Activated T-cell treated with anti-CD3 and anti-CD28 coated beads, Interleukin-2, amount 50 U/mL, for 72 hours (primary cell): ENCODE measurements at places on chromosomes 7 and 10. TPM values are rescaled to one million over a fixed set of nuclear protein-coding genes. Genes with fewer than 3 reads are reported as not detected.

- no peaks in the 10 kb centered on the region for H3K27me3 ChIP-seq
- H3K36me3 ChIP-seq = no peaks in the 10 kb centered on the region
- DNase-seq = no peak
- peaks cover 30% of the 10 kb centered on the region for H3K4me1 ChIP-seq
These were observed 89.3 kb downstream of the CCNY start for GRCh38 chr10:35425595-35425994.

DNA sequence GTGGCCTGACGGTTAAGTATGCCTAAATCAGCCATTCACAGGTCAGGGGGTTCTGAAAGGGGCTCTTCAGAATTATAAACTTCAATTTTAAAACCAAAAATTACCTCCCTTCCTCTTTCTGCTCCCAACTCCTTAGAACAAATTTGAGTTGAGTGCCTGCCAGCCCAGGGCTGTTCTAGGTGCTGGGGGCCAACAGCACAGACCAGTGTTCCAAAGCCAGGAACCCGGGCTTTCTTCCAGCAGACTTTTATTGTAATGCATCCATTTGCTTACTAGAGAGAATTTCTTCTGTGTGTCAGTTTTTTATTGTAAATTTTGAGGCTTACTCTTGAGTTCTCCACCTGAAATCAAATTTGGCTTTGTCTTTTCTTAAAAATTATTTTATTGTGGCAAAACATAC lies 238.5 kb downstream of the CACNB2 start:
- DNase-seq = no peak
- no peak overlapping the region for H3K27ac ChIP-seq
- H3K4me1 ChIP-seq = no peaks in the 10 kb centered on the region
- no peak overlapping the region for H3K4me3 ChIP-seq

- H3K4me3 ChIP-seq = no peak overlapping the region
- no peak for DNase-seq
- H3K27me3 ChIP-seq = no peaks in the 10 kb centered on the region
- no peaks in the 10 kb centered on the region for H3K36me3 ChIP-seq
These were observed 446.0 kb upstream of the PODXL start for GRCh38 chr7:132002343-132002968.

Gene SHH
- 0.05 TPM for total RNA-seq

- DNase-seq = no peak
- H3K36me3 ChIP-seq = no peaks in the 10 kb centered on the region
- H3K27me3 ChIP-seq = peaks cover 46% of the 10 kb centered on the region
- no peak overlapping the region for H3K27ac ChIP-seq
- no peak overlapping the region for H3K4me3 ChIP-seq
These were observed 101.6 kb upstream of the FAM171A1 start for GRCh38 chr10:15472431-15473395.

Gene ADAM12
- total RNA-seq = 1.0 TPM

GRCh38 chr7:94104301-94104700 lies 100.1 kb upstream of the BET1 start:
- no peaks in the 10 kb centered on the region for H3K27me3 ChIP-seq
- DNase-seq = no peak
- no peaks in the 10 kb centered on the region for H3K4me1 ChIP-seq

Gene ELOVL3
- not detected for total RNA-seq

- no peak overlapping the region for H3K4me3 ChIP-seq
- H3K27ac ChIP-seq = no peak overlapping the region
- H3K27me3 ChIP-seq = no peaks in the 10 kb centered on the region
- H3K36me3 ChIP-seq = no peaks in the 10 kb centered on the region
These were observed 57.4 kb downstream of the GPR158 start for GRCh38 chr10:25232204-25232603.

Gene IGF2BP3
- 2.0 TPM for total RNA-seq

GRCh38 chr10:93461807-93462178 lies 20.3 kb downstream of the MYOF start:
- no peak overlapping the region for H3K27ac ChIP-seq
- DNase-seq = no peak
- H3K4me3 ChIP-seq = no peak overlapping the region

GRCh38 chr10:89783406-89783805 lies 82.0 kb downstream of the KIF20B start:
- H3K4me3 ChIP-seq = no peak overlapping the region
- H3K36me3 ChIP-seq = peaks cover 2% of the 10 kb centered on the region
- no peaks in the 10 kb centered on the region for H3K27me3 ChIP-seq
- no peak overlapping the region for H3K27ac ChIP-seq
- no peak for DNase-seq

Gene CHCHD1
- total RNA-seq = 23.5 TPM

GRCh38 chr7:39407723-39408122 lies 158.5 kb upstream of the YAE1 start:
- H3K36me3 ChIP-seq = no peaks in the 10 kb centered on the region
- no peak for DNase-seq
- peaks cover 45% of the 10 kb centered on the region for H3K27me3 ChIP-seq
- H3K4me1 ChIP-seq = peaks cover 21% of the 10 kb centered on the region
- no peak overlapping the region for H3K27ac ChIP-seq
- H3K4me3 ChIP-seq = no peak overlapping the region

DNA sequence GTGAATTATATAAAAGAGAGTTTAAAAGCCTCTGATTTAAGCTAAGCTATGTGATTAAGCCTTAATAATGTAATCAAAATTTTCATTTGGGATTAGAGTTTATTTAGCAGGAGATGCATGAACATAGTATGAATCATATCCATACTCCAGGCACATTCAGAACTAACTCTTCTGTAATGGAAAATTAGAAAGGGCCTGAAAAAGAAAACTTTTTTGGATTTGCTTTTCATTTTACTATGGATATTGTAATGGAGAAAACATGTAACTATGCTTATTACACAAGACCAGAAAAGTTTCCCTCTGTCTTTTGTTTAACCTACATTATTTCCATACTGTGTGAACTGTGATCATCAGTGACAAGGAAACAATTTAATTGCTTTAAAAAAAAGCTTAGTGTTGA lies 22.0 kb downstream of the TES start:
- H3K27ac ChIP-seq = peak overlapping the region; percentile 48
- peaks cover 4% of the 10 kb centered on the region for H3K36me3 ChIP-seq
- no peak for DNase-seq
- peaks cover 69% of the 10 kb centered on the region for H3K4me1 ChIP-seq

DNA sequence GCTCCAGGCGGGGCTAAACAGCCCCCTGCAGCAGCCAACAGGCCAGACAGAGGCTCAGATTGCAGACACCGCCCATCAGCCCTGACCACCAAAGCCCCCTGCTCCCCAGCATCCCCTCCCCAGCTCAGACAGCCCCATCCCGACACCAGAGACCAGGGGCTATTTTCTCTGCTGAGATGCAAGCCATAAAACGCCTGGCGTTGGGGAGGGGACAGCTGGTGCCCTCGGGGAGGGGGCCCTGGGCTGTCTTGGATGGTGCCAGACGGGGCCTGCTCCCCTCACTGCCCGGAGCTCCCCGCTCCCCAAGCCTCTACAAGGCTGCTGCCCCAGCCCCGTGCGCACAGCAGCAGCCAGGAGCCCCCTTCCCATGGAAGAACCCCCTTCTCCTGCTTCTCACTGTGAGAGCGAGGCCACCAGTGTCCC lies 31.8 kb downstream of the GET4 start:
- peaks cover 8% of the 10 kb centered on the region for H3K4me1 ChIP-seq
- no peaks in the 10 kb centered on the region for H3K36me3 ChIP-seq
- no peak overlapping the region for H3K27ac ChIP-seq
- peak overlapping the region; percentile 50 for H3K4me3 ChIP-seq

DNA sequence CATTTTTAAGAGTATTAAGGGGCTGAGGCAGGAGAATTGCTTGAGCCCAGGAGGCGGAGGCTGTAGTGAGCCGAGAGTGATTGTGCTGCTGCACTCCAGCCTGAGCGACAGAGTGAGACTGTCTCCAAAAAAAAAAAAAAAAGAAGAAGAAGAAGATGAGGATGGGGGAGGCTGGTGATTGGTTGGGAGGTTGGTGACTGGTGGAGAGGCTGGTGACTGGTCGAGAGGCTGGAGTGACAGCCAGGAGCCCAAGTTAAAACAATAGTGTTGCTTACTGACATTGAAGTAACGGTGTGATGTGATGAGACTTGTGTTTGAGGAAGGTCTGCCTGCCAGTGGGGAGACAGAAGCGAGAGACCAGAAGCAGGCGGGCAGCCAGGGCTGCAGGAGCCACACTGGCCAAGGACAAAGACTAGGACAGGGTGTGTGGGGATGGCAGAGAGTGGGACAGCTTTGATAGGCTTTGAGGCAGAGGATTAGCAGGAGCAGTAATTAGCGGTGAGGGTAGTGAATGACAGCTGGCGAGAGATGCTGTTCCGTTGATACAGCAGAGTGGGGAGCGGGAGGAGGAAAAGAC lies 4.9 kb downstream of the SRRT start:
- H3K4me1 ChIP-seq = peaks cover 51% of the 10 kb centered on the region
- peaks cover 58% of the 10 kb centered on the region for H3K36me3 ChIP-seq
- H3K27ac ChIP-seq = peak overlapping the region; percentile 95
- H3K27me3 ChIP-seq = no peaks in the 10 kb centered on the region
- no peak for DNase-seq

Gene GRB10
- 21.0 TPM for total RNA-seq

DNA sequence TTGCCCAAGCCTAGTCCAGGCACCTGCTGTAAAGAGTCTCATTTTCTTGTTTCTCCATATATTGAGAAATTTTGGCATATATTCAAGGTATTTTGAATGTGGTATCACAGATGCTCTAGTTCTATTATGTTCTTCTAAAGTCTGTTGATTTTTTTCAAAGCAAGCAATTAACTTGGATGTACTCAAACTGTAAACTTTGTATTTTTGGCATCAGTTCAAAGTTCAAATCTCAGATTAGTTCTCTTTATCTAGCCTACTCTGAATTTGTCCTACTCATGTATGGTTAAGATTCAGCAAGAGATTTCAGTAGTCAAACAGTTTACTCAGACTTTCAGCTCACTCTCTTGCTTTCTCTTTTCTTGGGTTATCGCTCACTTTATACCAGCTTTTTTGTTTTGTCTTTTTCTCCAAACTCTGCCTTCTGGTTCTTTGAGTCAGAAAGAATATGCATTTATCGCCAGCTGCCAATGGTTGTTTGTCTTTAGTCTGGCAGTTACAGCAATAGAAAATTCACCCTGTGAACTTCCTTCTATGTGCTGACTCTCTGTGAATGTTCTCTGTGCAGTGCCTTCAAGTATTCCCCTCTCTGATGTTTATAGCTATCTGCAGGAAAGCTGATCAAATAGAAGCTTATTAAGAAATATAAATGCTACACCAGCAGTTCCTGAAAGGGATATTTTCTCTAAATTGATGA lies 56.0 kb downstream of the ANKRD7 start:
- H3K36me3 ChIP-seq = no peaks in the 10 kb centered on the region
- no peak overlapping the region for H3K27ac ChIP-seq
- no peak overlapping the region for H3K4me3 ChIP-seq
- DNase-seq = no peak
- no peaks in the 10 kb centered on the region for H3K4me1 ChIP-seq

Gene SEMA4G
- total RNA-seq = 0.79 TPM

DNA sequence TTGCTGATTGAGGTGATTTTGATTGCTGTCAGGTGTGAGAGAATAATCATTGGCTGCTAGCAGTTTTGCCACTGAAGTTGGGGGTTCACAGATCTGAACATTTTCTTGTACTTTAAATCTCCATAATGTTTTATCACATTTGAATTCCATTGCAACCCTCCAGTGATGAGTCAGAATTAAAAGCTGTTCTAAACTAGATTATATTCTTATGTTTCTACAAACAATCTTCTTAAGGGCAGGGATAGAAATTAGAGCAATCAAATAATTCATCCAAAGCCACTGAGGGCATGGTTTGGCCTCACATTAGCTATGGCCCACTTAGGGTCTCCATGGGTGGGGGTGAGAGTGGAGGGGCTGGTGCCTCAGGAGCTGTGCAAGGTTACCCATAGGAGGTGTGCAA lies 53.0 kb upstream of the RPA3 start:
- no peaks in the 10 kb centered on the region for H3K36me3 ChIP-seq
- no peaks in the 10 kb centered on the region for H3K27me3 ChIP-seq
- no peak overlapping the region for H3K4me3 ChIP-seq
- peaks cover 28% of the 10 kb centered on the region for H3K4me1 ChIP-seq
- DNase-seq = no peak

Gene PPP1R3C
- 0.16 TPM for total RNA-seq

Gene TMEM26
- not detected for total RNA-seq
